Brain microvascular endothelial cell (primary cell): ENCODE measurements at places on chromosomes 3 and 15.

DNA sequence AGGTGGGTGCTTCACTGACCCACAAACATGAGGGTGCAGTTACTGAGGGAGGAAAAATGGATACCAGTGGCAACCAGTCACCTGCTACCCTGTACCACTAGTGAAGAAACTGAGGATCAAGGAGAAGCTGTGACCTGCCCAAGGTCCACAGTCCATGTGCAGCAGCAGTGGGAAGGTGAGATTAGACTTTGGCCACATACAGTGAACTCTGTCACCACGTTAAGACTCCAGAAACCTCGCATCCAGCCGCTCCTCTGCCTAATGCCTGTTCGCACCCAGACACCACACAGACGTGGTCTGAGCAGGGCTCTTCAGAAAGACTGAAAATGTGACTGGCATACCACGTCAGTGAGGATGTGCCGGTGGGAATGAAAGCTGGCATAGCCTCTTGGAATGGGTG is 20.0 kb downstream of the TPRA1 start:
- no peak for DNase-seq

DNA sequence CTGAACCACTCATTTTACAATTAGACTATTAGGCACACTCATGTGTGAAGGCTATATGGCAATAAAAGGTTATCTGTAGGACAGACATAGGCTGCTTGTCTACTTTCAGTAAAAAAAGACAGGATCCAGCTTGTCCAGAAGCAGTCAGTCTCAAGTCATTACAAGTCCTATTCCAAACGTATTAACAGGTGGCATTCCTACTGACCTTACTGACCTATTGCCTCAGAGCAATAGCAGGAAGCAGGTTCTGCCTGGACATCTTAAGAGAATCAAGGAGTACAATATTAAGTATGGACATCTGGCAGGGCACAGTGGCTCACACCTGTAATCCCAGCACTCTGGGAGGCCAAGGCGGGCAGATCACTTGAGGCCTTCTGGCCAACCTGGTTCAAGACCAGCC is 7.0 kb downstream of the CMTM6 start:
- no peak for DNase-seq

DNA sequence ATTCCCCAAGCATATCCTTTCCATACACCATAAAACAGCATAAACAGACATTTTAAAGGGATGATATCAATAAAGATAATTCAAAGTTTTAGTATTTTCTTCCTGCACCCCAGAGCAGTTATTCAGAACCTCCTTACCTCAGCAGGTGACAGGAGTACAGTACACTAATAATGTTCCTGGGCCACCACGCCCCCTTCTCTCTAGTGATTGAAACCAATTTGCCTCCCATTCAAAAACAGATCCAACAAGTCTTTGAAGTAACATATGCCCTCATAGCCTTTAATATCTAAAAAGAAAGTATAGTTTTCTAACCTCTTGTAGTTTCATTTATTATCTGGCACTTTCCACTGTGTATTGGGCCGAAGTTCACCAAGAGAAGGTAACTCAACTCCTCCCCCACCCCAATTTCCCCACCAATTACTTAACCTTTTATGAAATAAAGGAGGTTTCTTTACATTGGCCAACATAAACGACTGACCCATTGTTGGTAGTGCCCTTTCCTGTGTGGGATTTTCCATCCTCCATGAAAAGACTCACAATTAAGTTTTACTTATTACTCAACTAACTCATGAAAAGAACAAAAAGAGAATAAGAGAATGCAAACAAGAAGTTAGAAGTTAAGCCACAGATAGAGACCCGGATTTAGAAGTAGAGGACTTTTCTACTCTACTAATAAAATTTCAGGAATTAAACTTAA is 5.0 kb upstream of the ATP8B4 start:
- DNase-seq = no peak

DNA sequence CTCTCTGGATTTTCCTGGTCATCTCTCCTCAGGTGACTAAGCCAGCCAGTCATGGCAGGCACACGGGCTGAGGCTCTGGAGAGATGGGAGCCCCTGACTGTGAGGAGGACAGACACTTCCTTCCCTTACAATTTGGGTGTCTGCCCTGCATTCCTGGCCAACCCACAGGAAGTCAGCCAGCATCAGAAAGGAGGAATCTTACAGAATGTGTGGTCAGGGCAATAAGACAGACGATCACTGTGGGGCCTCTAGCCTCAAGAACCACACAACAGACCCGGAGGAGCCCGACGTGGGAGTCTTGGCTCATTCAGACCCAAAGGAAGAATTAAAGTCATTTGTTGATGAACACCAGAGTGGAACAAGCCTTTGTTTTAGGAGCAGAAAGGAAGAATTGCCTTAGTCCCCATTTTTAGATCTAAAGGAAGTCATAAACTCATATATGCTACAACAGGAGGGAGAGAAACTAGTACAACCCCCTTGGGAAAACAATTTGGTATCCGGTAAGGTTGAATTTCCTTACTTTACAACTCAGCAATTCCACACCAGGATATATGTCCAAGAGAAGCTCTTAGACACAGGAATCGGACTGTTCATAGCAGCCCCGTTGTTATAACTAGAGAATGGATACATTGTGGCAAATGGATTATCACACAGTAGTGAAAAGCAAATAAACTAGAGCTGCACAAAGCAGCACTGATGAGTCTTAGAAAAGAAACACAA is 62.2 kb downstream of the ABTB1 start:
- peak; percentile 96 for DNase-seq

DNA sequence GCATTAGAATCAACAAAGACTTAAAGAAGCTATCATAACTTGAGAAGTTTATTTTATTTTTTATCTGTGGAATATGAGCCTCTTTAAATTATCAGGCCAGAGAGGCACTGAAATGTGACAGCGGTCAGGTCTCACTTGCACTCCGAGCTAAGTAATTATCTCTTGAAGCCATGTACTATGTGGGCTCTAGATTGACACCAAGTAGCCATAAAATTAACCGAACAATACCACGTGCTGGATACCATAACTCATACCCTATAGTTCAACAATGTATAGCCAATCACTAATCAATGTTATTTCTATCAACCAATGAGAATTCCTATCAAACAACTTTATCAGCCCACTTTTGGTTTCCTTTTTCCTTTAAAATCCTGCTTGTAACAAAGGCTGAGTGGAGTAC is 299.3 kb downstream of the TBC1D5 start:
- DNase-seq = no peak

DNA sequence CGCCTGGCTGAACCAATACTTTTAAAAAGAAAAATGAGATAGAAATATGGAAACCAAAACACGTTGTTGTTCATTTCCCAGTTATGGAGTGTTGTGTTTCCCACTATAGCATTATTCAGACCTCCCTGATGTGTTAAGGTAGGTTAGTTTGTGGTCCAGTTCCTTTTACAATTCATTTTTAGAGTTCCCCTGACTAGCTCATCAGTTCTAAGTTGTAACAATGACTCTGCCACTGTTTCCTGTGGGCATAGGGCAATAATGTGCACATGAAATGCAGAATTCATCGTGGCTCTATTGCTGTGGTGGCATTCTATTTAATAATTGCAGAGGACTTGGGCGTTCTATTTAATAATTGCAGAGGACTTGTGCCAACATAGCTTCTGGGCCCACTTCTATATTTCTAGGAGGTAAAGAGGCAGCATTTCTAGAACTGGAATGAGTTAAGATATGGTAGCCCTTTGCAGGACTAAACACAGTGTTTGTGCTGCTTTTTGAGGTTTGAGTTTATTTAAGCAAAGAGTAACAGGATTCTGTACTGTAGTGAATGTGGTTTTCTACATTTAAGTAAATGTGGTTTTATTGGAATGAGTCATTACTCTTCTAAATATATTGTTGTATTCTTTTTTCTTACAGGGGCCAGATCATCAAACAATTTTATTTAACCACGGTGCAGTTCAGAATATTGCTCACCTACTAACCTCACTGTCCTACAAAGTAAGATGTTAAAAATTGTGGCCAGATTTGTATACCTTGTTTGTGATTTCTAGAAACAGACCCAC is 47.5 kb downstream of the ARMC8 start:
- DNase-seq = no peak

GRCh38 chr3:169613053-169613803 is 50.3 kb downstream of the MECOM start:
- DNase-seq = no peak

DNA sequence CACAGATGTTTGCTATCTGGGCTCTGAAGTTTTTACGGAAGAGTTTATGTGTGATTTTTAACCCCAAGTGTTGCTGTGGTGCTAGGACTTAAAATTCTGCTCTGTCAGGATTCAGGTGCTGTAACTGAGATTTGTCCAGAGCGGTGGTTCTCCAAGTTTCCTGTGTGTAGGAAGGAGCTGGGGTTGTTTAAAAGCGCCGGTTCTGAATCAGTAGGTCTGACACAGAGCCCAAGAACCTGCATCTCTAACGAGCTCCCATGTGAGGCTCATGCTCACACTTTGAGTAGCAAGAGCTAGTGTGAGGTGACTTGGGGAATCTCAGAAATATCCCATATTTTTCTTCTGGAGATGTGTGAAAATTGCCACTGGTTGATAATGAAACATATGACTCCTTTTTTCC is 325.5 kb downstream of the SATB1 start:
- DNase-seq = no peak

DNA sequence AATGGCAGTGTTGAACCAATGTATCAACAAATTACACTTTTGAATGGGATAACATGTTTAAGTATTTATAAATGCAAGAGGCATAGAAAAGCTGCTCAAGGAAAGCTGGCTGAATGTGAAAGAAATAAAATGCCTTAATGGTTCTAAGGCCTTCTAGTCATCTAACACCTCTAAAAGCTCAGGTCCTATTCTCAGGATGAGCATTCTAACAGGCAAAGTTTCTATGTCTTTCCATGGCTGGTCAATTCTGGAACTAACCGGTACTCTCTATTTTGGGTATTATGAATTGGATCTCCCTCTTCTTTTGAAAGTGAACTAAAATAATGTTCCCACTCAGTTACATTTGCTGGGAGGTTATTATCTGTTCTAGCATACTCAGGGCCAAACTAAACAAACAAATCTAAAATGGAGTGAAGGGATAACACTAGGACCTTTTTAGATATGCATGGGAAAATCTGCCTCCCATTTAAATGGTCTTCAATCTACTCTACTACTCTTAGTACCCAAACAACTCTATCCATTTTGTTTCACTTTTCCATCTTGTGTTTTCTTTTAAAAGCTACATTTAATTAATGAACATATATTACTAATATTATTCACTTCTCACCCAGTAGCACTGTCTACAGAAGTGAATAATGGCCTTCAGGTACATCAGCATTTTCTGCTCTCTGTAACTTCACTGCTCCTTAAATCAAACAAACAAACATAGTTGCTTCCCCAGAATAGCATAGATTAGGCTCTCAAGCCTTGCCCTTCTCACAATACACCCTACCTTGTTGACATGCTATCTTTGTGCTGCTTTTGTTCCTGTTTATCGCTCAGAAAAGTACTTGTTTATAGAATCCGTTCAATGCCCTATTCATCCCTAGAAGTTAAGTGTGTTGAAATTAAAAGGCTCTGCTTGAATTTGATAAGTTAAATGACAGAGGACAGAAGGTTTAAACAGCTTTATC is 46.4 kb downstream of the CBLB start:
- no peak for DNase-seq

- DNase-seq = no peak
These were observed 107.0 kb downstream of the UBE3A start for GRCh38 chr15:25331860-25332259.

GRCh38 chr3:181134873-181135272 is 145.3 kb upstream of the DNAJC19 start:
- no peak for DNase-seq

GRCh38 chr3:155876037-155876436 is 5.6 kb downstream of the GMPS start:
- no peak for DNase-seq

GRCh38 chr3:66536791-66537190 is 36.0 kb upstream of the LRIG1 start:
- DNase-seq = no peak

DNA sequence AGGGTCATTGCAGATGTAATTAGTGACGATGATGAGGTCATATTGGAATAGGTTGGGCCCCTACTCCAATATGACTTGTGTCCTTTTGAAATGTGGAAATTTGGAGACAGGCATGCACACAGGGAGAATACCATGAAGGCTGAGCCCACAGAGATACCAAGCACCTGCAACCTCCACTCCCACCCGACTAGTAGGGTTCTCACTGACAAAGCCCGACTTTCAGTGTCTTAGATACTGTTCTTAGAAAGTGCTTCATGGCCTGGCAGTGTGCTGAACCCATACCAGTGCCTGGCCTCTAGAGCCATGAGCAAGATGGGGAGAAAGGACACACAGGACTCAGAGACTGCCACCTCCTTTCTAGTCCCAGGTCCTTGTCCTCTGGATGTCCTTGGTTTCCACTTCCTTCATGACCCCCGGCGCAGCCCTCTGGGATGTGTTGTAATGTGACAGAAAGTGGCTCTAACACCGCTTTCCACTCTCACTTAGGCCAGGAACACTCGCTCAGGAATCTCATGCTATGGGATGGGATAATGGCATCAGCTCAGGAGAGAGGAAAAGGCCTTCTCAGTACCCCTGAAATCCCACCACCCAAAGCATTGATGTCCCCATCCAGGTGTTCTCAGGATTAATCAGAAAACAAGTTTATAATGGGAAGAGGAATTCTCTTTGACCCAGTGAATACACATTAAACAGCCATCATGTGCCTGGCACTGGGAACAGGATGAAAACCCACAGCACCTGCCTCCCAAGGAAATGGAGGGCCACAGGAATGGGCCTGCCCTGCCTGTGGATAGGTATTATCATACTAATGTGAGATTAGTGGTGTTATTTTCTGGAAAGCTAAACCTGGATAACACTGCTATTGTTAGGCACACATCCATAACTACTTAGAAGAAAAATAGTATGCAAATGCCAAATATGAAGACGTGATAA is 59.9 kb downstream of the RPL39L start:
- no peak for DNase-seq

DNA sequence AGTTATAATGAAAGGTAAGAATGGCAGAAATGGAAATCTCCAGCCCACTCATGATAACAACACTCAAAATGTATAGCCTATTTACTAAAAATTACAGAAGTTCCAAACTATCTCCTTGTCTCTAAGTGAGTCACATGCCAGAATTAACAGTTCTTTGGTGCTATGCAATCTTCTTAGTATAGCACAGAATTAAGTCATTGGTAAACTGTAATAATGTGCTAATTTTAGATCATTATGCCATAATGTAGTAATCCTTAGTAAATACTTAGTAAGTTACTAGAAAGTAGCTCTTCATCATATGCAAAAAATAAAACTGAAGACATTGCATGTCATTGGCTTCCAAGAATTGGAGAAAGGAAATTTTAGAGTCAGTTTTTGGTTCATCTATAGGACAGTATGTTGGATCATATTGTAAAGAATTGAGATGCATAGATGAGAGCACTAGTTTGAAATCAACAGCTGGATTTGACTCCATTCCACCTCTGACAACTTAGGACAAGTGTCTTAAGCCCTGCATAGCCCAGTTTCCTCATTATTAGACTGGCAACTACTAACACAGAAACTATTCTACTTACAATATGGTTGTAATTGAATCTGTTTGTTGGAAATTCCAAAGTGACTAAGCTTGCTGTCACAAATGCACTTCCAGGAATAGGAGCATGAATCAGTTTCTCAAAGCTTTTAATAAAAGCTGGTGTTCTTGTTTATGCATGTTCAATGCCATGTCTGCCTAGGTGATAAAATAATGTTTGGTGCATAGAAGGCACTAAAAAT is 40.1 kb upstream of the CD47 start:
- peak; percentile 55 for DNase-seq
